ENCODE measurements at places on chromosomes 4 and X.
A peak's percentile ranks its signal among the peaks of the same experiment; 100 is the strongest.

- DNase-seq, result no peak
These were observed 228.1 kb upstream of the HAND2 start for GRCh38 chr4:173758132-173758531.

- DNase-seq, result no peak
These were observed 75.4 kb downstream of the ABLIM2 start for GRCh38 chr4:8083086-8083825.

DNA sequence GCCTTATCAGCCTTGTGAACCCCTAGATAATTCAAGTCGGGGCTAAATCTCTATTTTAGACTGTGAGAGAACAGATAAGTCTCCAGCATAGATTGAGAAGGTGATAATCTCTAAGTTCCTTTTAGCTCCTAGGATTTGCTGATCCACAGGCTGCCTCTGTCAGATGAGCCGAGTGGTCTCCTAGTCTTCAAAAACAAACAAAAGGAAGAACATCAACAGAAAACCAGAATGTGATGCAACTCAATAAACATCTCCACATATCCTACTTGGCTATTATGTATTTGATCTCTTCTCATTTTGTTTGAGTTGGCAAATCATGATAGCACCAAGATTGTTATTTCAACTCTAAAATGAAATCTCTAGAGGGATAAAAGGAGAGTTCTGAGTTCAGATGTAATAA is 88.4 kb upstream of the SLC7A11 start:
- no peak for DNase-seq

- DNase-seq, result no peak
These were observed 407 bp upstream of the ZC4H2 start for GRCh38 chrX:64976673-64977040.

- DNase-seq, result no peak
These were observed 103.4 kb upstream of the TEX13A start for GRCh38 chrX:105323928-105324327.

DNA sequence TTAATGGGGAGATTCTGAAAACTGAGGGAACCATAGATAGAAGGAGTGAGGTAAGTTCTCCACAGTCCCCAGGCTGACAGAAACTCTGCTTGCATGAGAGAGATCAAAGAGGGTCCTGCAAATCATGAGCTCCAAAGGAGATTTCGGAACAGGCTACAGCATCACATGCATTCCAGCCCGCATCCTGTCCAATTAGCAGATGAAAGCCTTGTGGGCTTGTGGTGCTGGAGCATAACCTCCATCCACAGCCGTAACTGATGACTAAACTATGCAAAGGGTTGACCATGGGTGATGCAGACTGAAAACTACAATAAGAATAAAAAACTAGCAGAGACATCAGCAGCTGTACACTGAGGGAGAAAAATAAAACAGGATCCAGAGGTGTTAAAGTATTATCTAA is 654.5 kb downstream of the TLL1 start:
- no peak for DNase-seq

GRCh38 chr4:32435308-32435707 is 1715.1 kb downstream of the PCDH7 start:
- DNase-seq, result no peak

DNA sequence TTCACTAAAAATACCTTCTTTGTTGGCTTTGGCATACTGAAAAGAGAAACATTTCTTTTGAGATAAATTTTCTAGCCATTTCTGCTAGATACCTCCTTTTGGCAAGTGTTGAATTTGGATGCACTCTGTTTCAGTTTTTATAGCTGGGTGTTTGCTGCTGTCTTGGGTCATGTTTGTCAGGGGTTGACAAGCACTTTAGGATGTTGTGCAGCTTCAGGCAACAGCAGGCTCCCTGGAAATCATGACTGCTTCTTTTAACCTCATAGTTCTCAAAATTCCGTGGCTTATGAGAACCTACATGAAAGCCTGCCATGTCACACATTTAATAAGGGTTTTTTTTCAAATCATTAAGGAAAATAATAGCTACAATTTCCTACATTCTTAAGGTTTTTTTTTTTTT is 36.7 kb downstream of the CCSER1 start:
- no peak for DNase-seq

DNA sequence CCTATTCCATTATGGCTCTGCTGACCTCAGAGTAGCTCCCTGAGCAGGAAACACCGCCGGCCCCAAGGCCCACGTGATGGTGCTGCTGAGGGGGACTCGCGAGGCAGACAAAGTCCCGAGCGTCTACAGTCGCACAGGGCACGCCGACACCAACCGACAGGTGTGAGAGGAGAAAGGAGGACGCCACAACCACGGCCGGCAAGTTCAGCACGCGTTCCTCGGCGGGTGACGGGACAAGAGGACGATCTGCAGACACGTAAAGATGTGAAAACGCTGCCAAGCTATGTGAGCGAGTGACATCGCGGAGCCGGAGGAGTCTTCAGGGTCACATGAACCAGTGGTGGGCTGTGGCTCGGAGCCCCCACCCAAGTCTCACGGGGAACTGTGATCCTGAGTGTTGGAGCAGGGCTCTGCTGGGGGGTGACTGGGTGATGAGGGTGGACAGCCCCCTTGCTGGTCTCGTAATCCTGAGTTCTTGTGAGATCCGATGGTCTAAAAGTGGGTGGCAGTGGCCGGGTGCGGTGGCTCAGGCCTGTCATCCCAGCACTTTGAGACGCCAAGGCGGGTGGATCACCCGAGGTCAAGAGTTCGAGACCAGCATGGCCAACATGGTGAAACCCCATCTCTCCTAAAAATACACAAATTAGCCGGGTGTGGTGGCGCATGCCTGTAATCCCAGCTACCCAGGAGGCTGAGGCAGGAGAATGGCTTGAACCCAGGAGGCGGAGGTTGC is 34.0 kb downstream of the PPP2R3B start:
- DNase-seq, result no peak

- no peak for DNase-seq
These were observed 12.1 kb upstream of the CLCN5 start for GRCh38 chrX:49910344-49910743.

GRCh38 chr4:75742451-75742850 is 18.1 kb downstream of the USO1 start:
- DNase-seq, result no peak

- no peak for DNase-seq
These were observed 2371.5 kb upstream of the TENM3 start for GRCh38 chr4:179871726-179872125.

GRCh38 chrX:103927030-103927429 is 35.4 kb upstream of the TMSB15B start:
- no peak for DNase-seq

- DNase-seq, result no peak
These were observed 5.3 kb upstream of the SAP30 start for GRCh38 chr4:173365359-173365996.

GRCh38 chrX:39473812-39474211 is 623.9 kb downstream of the BCOR start:
- DNase-seq, result no peak

GRCh38 chr4:29046186-29046585 is 1674.0 kb upstream of the PCDH7 start:
- DNase-seq, result no peak

DNA sequence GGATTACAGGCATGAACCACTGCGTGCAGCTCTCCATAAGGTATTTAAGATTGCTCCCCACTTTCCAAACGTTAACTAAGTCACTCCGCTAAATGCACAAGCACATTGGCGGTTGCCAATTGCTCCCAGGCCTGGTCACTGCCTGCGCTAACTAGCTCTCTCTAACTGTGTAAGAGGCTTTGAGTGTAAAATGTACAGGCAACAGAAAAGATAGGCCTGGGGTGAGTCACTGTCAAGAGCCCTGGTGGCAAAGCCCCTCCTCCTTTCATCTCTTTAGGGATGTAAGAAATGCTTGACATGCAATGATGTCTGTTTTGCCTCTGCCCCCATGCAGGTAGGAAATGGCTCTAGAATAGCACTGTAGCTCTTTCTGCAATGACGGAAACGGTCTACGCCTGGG is 329.7 kb upstream of the GATB start:
- DNase-seq, result no peak

- no peak for DNase-seq
These were observed 107.2 kb upstream of the KIT start for GRCh38 chr4:54550395-54551171.

DNA sequence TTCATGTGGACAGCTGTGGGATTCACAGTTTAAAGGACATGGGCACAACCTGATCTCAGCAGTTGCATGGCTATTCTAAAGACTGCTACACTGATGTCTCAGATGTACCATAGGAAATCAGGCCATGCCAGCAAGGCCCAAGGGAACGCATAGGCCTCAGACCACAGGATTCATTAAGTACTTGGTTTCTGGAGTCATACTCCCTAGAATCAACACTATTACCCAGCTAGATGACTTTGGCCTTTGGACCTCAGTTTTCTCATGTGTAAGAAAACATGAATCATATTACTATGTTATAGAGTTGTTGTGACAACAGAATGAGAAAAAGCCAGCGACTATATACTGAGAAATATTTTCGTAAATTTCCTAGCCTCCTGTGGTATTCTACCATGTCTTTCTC is 67.9 kb downstream of the NHS start:
- no peak for DNase-seq

DNA sequence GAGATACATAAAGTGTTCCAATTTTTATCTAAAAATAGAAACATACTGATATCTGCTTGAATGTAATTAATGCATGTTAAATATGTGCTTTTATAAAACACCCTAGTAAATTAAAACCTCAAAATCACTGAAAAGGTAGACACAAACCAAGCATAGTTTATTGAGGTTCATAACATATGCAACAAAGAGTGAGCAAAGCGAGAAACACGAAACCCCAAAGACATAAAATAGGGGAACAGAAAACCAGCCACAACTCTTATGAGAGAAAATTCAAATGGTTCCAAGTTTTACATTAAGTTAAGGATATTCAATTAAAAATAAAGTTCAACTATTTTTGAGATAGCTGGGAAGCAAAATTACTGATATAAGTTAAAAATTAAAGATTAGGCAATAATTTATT is 336.4 kb upstream of the AGA start:
- no peak for DNase-seq

DNA sequence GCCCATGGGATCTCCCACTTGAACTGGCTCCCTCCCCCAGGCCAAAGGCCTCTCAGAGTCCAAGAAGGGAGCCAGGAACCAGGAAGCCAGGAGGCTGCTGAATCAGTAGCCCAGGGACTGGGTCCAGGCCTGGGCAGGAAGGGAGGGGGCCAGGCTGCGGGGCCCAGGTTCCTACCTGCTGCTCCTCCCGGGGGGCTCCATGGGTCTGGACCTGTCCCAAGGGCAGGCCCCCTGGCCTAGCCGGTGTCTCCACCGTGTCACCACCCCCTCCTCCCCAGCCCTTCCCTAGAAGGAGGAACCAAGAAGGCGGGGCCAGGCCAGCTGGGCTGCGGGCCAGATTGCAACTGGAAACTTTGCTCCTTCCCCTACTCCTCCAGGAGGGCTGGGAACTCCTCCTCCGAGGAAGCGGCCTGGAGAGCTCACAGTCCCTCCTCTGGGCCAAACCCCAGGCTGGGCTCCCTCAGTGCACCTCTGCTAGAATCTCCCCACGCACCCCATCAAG is at the start of gene IQSEC2:
Gene IQSEC2, minus strand, starts transcription at position 264 of the 502 bp plus-strand sequence.
- no peak for DNase-seq

DNA sequence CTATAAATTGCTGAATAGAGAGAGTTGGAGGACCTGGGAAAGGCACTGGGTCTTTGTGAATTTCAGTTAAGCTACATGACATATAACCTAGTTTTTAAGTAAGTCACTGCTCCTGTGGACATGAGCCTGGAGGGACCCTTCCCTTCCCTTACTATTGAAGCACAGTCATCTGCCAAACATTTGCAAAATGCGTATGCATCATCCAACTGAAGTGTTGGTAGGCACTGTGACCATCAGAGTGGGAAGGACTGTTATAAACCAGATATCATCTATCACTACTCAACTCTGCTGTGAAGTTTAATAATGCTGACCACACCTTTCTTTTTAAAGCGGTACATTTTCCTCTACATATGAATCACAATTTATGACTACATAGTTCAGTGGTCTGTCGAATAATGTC is 5.2 kb downstream of the GABRA3 start:
- DNase-seq, result no peak

- DNase-seq, result no peak
These were observed 110.4 kb downstream of the AFF1 start for GRCh38 chr4:87045234-87045558.

- no peak for DNase-seq
These were observed 235.2 kb downstream of the HEPH start for GRCh38 chrX:66399273-66399672.

DNA sequence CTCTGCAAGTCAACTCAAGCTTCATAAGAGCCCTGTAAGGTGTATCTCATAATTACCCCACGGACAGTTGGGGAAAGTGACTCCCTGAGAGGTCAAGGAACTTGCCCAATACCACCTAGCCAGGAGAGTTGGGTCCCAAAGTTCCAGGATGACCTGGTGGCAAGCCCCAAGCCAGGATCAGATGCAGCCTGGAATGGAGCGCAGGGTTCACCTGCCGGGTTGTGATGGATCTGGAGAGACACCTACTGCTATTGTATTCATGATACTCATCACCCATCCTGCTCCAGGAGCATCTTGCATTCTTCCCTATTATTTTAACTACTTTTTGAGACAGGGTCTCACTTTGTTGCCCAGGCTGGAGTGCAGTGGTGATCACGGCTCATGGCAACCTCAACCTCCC is 36.1 kb downstream of the ZBTB49 start:
- no peak for DNase-seq

DNA sequence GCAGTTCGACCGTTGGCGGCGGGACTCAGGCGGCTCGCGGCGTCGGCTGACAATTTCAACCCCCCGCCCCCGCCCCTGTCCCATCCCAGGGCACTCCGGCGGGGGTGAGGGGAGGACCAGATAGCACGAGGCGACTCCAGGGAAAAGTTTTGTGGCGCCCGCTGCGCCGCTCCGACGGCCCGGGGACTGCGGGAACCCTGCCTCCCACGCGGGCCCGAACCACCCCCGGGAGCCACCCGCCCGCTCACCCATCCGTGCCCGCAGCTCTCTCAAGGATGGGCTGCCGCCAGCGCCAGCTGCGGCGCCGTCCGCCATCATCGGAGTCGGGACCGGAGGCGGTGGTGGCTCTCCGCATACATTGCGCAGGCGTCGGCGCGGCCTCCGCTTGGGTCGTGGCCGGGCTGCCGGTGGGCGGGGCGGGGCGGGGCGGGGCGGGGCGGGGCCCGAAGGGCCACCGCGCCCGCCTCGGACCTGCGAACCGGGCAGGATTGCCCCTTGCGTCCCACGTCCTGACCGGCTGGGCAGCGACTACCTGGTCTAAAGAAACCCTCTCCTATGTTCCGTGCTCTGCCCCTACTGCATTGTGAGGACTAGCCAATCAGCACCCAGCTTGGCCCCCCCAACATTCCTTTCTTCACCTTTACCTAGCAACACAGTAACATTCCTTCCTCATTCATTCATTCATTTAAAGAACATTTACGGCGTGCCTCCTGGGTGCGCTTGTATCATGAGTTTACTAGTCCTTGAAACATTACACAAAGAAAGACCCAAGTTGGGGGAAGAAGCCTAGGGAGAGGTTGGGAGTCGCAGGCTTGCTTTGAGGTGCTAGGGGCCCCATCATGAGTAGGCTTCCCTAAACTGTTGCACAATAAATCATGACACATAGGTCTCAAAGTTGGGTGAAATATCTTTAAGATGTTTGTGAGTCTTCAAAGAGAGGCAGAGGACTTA is at the start of gene MAP7D3:
Gene MAP7D3, minus strand, starts transcription at position 360 of the 951 bp plus-strand sequence. Its CDS starts 42 bp downstream, at position 318.
- DNase-seq, result no peak

GRCh38 chr4:48779095-48779997 is 733 bp downstream of the FRYL start:
- DNase-seq, result peak; percentile 46

All from NCI-H187 (cell line).